ENCODE measurements at places on chromosomes 3 and 15.

DNA sequence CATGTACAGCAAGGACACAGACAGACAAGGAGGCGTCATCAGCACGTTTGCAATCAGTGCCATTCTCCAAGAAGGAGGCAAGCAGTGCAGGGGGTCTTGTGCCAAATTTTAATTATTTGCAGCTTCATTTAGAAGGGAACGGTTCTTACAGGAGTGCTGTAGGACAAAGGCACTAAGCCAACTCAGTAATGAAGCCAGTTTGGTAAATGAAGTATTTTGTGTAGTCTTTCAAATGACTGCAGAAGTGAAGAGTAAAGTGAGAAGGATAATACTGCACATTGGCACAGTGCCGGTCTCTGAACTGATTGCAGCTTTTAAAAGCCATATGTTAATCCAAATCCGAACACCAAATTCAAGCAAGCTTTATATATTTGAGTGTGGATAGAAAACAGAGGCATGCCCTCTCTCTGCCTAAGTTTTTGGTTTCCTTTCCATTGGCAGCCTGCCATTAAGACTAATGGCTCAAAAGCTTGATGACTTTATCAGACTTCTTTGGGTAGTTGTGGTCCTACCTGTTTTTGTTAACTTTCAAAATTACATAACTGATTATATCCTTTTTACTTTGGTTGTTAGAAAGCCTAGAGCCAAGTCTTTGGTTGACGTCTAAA, 101.3 kb downstream of the SENP2 start:
- DNase-seq = no peak

DNA sequence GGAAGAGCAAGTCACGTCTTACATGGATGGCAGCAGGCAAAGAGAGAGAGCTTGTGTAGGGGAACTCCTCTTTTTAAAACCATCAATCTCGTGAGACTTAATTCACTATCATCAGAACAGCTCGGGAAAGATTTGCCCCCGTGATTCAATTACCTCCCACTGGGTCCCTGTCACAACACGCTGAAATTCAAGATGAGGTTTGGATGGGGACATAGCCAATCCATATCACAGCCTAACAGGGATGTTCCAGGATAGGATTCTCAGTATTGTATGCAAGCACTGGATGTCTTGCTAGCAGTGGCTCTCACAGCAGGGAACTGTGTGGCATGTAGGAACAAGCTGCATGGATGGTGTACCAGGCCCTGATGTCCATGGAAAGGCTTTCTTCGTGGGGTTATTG, 47.8 kb upstream of the SLC24A5 start:
- no peak for DNase-seq

- no peak for DNase-seq
Observed at GRCh38 chr15:62874959-62875625, 167.5 kb upstream of the TPM1 start.

DNA sequence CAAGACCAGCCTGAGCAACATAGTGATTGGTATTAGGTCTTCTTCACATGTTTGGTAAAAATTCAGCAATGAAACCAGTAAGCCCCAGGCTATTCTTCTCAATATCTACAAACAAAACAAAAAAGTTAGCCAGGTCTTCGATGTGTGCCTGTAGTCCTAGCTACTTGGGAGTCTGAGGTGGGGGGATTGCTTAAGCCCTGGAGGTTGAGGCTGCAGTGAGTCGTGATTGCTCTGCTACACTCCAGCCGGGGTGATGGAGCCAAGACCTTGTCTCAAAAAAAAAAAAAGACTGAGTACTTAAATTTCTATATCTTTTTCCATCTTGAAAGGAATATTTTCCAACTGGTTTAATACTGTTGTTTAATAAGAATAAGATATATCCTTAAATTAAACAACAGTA, 106.8 kb downstream of the MBNL1 start:
- no peak for DNase-seq

- no peak for DNase-seq
Observed at GRCh38 chr15:79067969-79068368, 22.6 kb downstream of the RASGRF1 start.

DNA sequence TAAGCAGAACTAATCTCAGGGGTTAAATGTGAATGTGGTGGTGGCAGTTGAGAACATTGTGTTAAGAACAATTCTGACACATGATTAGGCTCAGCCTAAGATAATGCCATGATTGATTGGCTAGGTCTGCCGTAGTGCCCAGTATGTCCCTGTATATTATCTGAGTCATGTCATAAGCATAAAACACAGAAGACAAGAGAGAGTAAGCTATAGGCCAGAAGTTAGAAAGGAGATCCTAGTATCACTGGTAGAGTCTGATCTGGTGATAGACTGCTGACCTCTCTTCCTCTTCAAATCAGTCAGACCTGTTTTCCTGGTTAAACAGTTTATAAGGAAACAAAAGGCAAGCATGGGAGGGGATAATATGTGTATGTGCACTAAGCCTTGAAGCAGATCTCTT, 30.1 kb upstream of the ATP8B4 start:
- DNase-seq = no peak

GRCh38 chr3:172591876-172592771, 68.9 kb upstream of the TNFSF10 start:
- peak; percentile 82 for DNase-seq

DNA sequence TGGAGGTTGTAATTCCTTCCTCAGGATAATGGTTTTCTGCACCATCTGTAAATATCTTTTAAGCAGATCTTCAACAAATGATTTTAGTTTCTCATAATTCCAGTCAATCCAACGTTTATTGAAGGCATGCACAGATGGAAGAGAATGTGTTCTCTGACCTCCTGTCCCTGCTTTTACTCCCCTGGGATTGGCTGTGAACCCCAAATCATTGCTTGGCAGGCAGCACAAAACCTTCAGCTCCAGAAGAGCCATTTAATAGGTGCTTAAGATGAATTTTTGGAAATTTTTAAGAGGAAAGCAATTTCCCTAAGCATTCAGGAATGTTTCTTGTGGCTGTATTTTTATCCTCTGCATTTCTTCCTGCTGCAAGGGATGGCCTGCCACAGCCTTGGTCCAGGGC, 25.5 kb upstream of the THSD4 start:
- DNase-seq = no peak

DNA sequence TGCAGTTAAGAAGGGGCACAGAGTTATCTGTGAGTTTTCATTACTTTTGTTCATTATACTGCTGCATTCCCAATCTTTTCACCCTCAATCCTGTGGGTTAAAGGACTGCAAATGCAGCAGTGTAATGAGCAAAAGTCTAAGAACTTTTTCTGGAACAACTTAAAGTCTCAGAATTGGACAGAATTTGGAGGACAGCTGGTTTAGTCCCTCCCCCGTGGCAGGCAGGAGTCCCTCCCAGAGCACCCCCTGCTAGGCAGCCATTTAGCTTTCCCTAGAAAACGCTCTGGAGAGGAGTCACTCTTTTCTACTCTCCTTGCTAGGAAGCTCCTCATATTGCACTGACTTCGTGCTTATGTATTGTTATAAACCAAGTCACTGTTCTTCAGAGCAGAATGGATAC, 156.3 kb upstream of the UBE2E1 start:
- no peak for DNase-seq

- no peak for DNase-seq
Observed at GRCh38 chr15:52257734-52258062, 37.9 kb downstream of the MYO5C start.

- no peak for DNase-seq
Observed at GRCh38 chr3:52771334-52771681, 568 bp upstream of the NEK4 start.

- no peak for DNase-seq
Observed at GRCh38 chr3:141231952-141232823, 563 bp downstream of the PXYLP1 start.

DNA sequence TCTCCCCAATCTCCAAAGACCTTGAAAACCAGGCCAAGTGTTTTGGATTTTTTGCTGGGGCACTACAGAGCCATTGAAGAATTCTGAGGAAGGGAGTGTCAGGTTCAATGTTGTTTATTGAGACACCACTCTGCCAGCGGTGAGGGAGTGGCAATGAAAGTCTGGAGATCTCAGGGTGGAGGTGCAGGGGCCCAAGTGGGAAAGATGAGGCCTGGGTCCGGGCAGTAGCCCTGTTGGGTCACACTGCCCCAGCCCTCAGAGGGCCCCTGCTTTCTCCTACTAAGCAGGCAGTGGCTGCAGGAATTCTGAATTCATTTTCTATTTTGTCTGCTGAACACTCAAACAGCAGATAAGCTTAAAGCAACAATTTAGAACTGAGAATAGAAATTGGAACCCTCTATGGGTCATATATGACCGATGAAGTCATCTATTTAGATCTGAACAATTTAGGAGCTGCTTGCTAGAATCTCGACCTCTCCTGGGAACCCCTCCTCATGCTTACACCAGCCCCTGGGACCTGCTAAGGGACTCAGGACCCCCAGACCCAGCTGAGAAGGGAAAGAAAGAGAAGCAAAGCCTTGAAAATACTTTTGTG, 17.9 kb downstream of the HRH1 start:
- DNase-seq = no peak

DNA sequence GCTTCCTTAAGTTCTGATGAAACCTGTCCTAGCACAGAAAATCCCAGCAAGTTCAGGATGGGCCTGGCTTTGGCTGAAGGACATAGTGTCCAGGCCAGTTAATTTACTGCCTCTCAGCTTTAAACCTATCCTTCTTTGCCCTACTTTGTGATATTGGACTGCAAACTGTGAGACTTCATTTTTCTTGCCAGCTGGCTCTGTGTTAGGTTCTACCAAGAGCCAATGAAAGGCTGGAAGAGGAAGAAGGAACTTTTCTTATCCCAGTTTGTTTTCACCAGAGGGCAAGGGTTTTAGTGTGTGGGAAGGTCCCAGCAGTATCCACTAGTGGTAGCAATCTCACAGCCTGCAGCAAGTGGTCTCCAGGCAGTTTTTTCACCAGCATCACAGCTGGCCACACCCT, 18.2 kb downstream of the DCUN1D1 start:
- DNase-seq = no peak

DNA sequence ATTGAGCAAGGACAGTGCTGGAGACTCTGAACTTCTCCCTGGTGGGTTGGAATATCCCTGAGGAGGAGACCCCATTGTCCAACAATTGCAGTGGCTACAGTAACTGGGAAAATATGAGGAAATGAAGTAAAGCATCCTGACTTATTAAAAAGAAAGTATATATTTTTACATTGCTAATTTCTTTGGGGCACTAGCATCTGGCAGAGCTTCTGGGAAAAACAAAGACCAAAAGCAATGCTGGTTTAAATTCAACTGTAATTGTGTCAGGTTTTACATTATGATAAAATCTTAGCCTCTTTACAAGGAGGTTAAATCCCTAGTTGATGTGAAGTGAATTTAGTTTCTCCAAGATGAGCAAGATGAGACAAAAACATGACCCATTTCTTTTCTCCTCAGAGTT, 454.0 kb upstream of the RBMS3 start:
- DNase-seq = no peak

DNA sequence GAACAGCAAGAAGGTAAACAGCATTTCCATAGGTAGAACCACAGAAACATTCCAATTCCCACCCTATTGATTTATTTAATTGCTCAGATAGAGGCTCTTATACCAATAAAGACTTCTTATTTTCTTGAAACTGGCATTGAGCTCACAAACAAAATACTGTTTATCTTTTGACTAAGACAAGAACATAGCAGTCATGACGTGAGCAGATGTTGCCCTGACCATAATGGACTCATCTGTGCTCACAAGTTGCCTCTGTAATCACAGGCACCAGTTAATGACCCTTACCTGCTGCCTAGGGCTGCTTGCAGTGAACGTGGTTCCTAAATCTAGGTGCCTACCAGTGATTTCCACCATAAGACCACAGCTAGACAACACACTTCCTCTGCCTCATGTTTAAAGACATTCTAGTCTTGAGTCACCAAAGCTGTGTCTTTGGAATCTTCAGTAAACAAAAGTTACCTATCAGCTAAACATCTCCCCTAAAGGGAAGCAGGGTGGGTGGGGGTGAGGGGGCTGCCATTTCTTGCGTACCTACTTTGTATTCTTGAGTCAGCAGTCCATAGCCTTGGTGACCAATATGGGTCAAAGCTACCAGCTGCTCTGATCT, 2.1 kb downstream of the FYCO1 start:
- no peak for DNase-seq

DNA sequence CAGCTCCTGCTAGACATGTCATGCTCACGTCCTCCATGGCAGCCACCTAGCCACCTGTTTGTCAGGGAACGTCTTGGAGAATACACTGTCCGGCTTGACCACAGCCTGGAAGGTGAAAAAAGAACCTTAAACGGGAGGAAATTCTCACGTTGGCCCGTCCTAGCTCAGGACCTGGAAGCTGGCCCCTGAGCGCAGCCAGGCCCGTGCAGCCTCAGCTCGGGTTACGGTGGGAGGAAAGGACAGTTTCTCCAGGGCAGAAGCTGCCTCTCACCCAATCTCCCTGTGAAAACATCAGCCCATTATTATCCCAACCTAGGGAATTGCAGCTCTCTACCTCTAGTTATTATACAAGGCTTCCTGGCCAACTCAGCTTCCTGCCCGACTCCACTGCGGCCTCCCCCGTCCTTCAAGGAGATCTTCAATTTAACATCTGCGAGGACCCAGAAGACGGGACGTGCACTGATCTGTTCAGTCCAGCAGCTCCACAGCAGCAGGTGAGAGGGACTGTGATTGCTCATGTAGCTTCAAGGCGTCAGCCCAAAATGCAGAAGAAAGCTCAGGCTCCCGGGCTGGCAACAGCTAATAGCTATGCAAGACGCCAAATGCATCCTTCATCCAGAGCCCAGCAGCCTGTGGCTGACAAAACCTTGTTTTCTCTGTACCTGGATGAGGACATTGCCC, 84.7 kb downstream of the ADAMTS17 start:
- DNase-seq = no peak

GRCh38 chr3:150391161-150391560, 16.9 kb upstream of the TSC22D2 start:
- no peak for DNase-seq

GRCh38 chr3:182412066-182412465, 381.2 kb upstream of the ATP11B start:
- DNase-seq = no peak

- peak; percentile 81 for DNase-seq
Observed at GRCh38 chr3:129316248-129317013, 37.8 kb downstream of the HMCES start.

DNA sequence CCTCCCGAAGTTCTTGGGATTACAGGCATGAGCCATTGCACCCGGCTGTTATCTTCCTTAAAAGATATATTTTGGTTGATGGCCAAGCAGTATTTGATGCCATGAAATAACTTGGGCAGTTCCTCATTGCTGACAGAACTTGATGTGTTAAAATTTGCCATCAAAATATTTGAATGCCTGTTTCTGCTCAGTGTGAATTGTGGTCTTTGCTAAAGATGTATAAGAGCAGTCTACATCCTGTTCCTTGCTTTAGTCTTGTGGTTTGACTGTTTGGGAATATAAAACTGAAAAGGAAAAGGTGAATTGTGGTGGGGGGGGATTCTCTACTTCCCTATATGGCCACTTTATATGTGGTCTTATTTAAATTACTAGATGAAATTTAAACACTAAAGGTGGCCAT, 14.0 kb downstream of the TRIM71 start:
- DNase-seq = no peak
